Ovary (tissue), 10 donors: ENCODE measurements at places on chromosomes 2 and 18. TPM values are rescaled to one million over a fixed set of nuclear protein-coding genes. Genes with fewer than 3 reads are reported as not detected.
A peak's percentile ranks its signal among the peaks of the same experiment; 100 is the strongest.

GRCh38 chr2:157261199-157261782, 3.8 kb downstream of the GALNT5 start:
- DNase-seq = no peak

- DNase-seq = no peak
Observed at GRCh38 chr2:70688427-70688826, 79.6 kb downstream of the ADD2 start.

DNA sequence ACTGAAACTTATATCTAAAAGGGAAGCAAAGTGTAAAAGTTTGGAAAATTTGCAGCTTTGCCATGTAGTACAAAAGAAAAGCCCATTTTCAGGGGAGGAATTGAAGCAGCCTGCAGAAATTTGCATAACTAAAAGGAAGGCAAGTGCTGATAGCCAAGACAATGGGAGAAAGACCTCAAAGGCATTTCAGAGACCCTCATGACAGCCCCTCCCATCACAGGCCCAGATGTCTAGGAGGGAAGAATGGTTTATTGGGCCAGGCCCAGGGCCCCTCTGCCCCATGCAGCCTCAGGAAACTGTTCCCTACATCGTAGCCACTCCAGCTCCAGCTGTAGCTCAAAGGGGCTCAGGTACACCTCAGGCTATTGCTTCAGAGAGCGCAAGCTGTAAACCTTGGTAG, 14.4 kb upstream of the WDR75 start:
- no peak for DNase-seq

DNA sequence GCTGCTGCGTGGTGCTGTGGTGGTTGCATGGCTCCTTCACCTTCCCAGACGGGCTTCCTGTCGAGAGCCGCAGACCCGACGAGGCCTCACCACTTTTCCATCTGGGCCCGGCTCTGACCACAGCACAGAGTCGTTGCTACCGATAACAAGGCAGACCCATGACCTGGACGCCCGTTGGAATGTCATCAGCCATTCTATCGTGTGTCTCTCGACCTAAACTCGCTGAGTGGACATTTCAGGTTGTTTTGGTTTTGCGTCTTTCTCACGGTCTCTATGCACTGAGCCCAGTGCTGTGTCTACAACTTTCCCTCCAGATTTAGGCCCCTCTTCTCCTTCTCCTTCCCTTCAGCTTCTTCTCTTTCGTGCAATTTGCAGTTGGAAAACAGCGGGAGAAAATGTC, 204.7 kb upstream of the TPO start:
- DNase-seq = no peak

DNA sequence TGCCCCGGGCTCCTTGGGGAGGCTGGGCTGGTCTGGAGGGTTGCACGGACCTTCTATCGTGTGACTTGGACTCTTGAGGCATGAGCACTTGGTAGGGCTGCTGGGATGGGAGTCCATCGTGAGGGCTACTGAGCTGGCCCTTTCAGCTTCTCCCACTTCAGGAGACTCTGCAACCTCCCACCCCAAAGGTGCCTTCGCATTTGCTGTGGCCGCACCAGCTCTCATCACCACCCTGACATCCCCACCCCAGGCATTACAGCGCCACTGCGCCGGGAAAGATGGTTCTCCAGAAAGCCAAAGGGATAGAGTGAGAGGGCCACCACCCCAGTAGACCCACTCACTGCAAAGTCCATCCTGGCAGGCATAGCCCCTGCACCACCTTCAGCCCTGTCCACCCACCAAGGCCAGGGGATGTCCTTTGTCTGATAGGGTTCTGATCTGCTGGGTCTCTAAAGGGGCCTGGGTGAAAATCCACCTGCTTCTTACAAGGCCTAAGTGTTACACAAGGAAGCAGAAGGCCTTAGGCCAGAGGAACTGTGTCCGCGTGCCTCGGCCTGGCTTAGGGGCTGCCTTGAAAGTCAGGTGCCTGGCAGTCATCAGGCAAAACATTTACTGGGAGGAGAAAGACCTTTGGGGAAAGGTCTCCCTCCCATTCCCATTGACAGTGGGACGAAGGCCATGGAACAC, 5.1 kb downstream of the EHD3 start:
- DNase-seq = no peak

GRCh38 chr2:224156436-224156835, 117.3 kb upstream of the SERPINE2 start:
- no peak for DNase-seq

DNA sequence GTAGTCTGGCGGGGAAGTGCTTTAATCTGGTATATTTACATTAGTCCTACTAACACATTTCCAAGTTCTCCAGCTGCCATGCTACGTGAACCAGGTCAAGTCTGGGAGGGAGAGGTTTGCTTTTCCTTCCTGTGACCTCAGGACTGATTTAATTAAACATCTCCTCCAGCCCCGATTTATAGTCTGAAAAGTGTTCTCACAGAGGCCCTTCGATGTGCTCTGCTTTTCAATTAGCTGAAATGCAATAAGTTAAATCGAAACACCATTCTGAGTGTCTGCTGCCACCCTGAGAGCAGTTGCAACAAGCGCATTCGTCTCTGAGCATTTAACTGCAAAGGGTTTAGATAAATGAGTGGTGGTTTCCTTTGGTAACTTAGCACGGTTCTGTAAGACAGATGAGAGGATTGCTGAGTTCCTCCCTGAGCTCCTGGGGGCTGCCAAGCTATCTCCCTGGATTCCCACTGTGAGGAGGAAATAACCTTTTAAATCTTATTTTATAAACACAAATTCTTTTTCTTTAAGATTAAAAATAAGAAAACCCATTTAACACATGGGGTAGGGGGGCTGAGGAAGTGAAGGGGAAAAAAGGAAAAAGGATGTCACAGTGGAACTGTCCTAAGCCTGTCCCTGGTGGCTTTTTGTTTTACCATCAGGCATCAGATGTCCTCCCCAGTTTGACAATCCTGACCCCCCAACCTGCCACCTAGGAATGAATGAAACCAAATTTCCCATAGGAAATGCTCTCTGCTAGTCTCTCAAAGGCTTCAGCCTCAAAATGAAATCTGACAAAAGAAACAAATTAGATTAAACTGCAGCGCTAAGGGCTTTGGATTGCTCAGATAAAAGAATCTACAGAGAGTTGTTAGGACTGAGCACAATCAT, 56.5 kb upstream of the CREB1 start:
- DNase-seq = peak; percentile 56

GRCh38 chr18:59617468-59617932, 79.7 kb downstream of the CCBE1 start:
- DNase-seq = no peak

GRCh38 chr2:43464590-43464989, 131.2 kb downstream of the THADA start:
- peak; percentile 55 for DNase-seq

GRCh38 chr2:15986068-15986560, 45.8 kb downstream of the MYCN start:
- DNase-seq = no peak

GRCh38 chr18:74590671-74591070, 7.0 kb upstream of the ZNF407 start:
- DNase-seq = no peak

GRCh38 chr2:187875261-187876141, 321.3 kb upstream of the TFPI start:
- DNase-seq = no peak

- DNase-seq = no peak
Observed at GRCh38 chr2:74728842-74729241, 74.8 kb downstream of the SEMA4F start.

DNA sequence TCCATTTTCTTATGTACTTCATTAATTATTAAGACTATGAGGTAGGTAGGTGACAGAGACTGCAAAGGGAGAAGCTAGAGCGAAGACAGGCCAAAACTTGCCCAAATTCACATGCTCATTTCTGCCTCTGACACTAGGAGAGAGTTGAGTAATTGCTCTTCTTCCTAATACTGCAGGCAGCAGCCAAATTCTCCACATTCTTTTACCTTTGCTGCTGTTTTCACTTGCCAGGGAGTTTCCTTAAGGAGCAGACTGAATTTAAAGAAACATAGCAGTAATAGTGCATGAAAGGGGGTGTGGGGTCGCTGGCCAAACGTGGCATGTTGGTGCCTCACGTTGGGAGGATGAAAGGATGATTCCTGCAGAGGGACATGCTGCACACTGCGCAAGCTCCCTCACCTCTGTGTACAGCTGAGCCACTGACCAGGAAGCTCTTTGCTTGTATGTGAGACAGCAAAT, 12.3 kb downstream of the CRIM1 start:
- DNase-seq = no peak

- no peak for DNase-seq
Observed at GRCh38 chr2:71460595-71461303, 7.4 kb downstream of the DYSF start.

- peak; percentile 57 for DNase-seq
Observed at GRCh38 chr2:227472265-227473121, 537 bp downstream of the AGFG1 start.

DNA sequence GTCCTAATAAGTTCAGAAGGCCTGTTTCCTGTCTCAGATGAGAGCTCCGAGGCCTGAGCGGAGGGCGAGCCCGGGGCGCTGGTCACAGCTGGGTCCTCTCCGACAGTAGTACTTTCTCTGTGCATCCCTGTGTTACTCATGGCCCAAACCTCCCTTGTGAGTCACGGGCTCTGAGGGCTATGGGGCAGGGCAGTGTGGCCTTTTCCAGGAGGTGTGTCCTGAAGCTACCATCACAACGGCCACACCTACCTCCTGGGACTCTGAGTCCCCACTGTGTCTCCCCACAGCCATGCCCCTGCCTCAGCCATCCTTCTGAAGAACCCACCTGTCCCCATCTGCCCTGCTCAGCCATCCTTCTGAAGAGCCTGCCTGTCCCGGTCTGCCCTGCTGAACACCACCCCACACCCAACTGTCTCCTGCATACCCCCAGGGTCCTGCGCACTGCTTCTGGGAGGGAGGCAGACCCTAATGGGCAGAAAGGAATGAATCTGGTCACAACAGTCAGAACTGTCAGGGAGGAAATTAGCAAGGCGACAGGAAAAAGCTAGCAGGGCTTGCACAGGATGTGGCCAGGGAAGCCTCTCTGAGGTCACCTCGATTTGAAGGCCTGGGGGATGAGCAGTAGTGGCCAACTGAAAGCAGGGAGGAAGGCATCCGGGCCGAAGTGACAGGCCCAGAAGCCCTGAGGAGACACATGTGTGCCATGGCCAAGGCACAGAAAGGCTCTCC, 145.4 kb upstream of the RIOK3 start:
- no peak for DNase-seq

DNA sequence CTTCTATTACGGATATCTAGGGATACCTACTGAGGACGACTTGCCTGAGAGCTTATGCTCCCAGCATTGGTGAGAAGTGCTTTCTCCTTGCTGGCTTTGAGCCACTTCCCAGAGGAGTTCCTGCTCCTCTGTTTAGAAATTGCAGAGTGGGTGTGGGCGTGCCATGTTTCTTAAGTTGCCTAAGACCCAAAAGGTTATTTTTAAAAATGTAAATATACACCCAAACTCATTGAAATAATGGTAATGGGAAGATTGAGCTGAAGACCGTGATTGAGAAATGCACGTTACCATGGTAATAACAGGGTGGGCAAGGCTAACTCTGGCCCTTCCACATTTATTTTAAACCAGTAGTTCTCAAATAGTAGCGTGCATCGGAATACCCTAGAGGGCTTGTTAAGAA, 17.2 kb upstream of the TMEM200C start:
- no peak for DNase-seq

GRCh38 chr2:137183206-137183898, 418.0 kb downstream of the THSD7B start:
- DNase-seq = no peak

- DNase-seq = no peak
Observed at GRCh38 chr2:32900246-32900973, 46.3 kb upstream of the LTBP1 start.

DNA sequence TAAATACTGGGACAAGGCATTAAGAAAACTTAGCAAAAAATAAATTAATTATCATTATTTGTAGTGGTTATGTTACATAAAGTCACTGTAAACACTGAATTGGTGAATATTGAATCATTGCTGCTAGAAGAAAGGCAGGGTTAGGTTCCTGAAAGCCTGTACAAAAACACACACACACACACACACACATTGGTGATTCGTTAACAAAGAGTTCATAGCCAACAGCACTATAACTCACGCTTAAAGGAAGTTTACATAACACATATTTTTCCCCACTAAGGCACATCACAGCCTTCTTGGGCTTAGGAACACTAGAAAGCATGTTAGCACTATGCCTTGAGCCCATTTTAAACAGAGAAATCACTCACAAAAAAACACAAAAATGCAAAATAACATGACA, 690.0 kb upstream of the PIK3C3 start:
- DNase-seq = no peak

The CCDC148 gene
- 3.8 TPM for total RNA-seq

The IL37 gene
- total RNA-seq = not detected

The ALPP gene
- 8.5 TPM for total RNA-seq

The TUBA4B gene
- 0.35 TPM for total RNA-seq

The RAPGEF4 gene
- total RNA-seq = 8.3 TPM

The SLC9A2 gene
- 0.12 TPM for total RNA-seq

The ABCG5 gene
- total RNA-seq = not detected

The NAT8 gene
- not detected for total RNA-seq

The DYSF gene
- total RNA-seq = 2.3 TPM

The CIB4 gene
- not detected for total RNA-seq

The UGT1A7 gene
- not detected for total RNA-seq

The ANKRD53 gene
- total RNA-seq = 5.7 TPM

The MAIP1 gene
- total RNA-seq = 13.4 TPM

The B3GNT7 gene
- total RNA-seq = 25.3 TPM

The DYNAP gene
- total RNA-seq = not detected
